ENCODE measurements at places on chromosomes 3 and 15.

DNA sequence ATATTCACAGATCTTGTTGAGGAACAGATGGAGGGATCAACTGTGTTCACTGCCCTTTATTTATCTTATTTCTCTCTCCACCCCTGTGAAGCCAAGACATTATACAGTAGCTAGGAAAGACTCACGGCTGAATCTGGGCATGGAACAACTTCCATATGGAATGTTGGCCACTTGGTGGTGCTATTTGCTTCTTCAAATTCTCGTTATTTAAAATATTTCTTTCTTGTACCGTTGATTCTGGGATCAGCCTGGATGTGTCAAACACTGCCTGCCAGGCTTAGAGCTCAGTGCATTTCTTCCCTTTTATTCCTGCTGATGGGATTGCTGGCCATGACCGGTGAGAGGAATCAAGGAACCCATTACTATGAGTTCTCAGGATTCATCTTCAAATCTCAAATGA, 17.5 kb upstream of the GASK1A start:
- peak; percentile 76 for DNase-seq

DNA sequence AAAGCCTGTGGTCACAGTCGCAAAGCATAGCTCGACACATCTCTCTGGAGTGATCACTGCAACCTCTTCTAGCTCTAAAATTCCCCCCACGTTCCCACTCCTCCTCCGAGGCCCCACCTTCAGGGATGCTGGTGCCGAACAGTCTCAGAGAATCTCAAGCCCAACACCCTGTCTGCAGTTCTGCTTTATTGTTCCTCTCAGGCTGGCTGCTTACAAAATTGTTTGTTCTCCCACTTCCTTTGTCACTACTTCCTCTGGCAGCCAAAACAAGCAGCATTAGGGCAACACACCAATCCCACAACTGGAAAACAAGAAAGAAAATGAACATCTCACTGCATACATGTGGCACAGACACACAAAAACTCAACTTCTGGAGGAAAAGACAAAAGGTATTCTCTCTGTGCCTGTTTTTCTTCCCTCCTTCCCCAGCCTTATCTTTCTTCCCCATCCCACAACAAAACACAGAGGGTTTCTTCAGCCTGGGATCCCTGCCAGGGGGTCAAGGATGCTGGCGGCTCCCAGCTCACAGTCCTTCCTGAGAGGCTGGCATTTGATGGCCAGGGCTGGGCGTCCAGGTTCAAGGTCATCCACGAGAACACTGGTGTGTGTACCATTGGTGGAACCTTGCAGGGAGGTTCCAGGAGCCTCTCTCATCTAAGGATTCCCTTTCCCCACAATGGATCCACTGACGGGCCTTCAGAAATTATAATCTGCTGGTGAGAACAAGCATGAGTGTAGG, 108.4 kb downstream of the TMCO5A start:
- DNase-seq, result no peak

- no peak for DNase-seq
These were observed 92.4 kb upstream of the HES1 start for GRCh38 chr3:194043516-194043915.

GRCh38 chr3:50786631-50787030, 111.9 kb downstream of the DOCK3 start:
- DNase-seq, result no peak

GRCh38 chr3:18334837-18335601, 90.1 kb downstream of the SATB1 start:
- no peak for DNase-seq

- no peak for DNase-seq
These were observed 51.5 kb downstream of the MYO1E start for GRCh38 chr15:59321000-59321689.

DNA sequence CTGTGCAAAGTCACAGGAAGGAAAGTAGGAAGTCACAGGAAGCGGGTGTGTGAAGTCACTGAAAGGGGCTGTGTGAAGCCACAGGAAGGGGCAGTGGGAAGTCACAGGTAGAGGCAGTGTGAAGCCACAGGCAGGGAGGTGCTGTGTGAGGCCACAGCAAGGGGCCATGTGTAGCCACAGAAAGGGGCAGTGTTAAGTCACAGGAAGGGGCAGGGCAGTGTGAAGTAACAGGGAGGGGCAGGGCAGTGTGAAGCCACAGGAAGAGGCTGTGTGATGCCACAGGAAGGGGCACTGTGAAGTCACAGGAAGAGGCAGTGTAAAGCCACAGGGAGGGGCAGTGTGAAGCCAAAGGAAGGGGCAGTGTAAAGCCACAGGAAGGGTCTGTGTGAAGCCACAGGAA, 36.5 kb downstream of the GASK1A start:
- DNase-seq, result no peak

DNA sequence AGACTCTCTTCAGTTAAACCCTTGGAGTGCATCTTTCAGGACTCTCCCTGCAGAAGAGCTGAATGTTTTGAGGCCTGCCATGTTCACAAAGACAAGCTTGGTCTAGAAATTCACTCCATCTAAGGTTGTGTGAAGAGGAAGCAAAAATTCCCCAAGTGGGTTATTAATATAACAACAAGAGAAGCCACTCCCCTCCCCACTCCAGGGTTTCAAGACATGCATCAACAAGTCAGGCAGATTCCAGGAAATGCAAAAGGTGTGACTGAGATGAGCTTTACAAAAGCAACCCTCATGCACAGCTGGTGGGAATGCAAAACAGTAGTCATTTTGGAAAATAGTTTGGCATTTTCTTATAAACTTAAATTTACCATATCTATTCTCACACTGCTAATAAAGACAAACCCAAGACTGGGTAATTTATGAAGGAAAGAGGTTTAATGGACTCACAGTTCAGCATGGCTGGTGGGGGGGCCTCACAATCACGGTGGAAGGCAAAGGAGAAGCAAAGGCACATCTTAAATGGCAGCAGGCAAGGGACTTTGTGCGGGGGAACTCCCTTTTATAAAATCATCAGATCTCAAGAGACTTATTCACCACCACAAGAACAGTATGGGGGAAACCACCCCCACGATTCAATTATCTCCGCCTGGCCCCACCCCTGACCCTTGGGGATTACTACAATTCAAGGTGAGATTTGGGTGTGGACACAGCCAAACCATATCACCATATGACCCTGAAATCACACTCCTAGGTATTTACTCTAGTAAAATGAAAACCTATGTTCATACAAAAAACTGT, 31.3 kb downstream of the TARS3 start:
- no peak for DNase-seq

- DNase-seq, result no peak
These were observed 2.9 kb upstream of the RAP2B start for GRCh38 chr3:153158961-153159735.

- DNase-seq, result no peak
These were observed 26.7 kb upstream of the MCF2L2 start for GRCh38 chr3:183455089-183455488.

DNA sequence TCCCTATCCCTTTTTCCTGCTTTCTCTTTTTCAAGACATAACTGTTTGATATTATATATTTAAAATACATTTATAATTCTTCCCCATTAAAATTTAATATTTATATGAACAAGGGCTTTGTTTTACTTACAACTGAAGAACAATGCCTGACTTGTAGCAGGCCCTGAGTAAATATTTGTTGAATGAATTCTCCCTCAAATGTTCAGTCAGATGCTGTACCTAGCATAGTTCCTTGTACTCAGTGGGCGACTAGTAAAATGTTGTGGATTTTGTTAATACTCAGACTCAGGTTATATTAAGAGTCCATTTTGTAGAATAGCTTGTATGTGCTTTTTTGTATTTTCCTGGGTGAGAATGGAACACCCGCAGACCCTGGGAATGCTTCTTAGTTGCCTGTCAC, 69.1 kb downstream of the SEC22A start:
- DNase-seq, result no peak

GRCh38 chr3:179083977-179084376, 12.4 kb upstream of the ZMAT3 start:
- DNase-seq, result no peak

DNA sequence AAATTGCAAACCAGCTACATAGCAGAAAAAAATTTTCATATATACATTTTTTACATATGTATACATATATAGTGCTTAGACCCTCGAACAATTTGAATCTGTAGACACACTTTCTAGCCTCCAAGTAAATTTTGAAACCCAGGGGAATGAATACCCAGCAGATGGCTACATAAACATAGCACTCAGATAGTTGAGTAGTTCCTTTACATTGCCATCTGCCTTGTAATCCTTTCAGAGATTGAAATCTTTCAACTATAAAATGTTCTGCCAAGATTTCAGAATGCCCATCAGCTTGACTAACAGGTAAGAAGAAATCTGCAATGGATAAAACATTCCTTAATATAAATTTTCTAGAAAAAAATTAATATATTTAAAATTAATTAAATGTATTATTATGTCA, 1333.5 kb upstream of the CADM2 start:
- no peak for DNase-seq

DNA sequence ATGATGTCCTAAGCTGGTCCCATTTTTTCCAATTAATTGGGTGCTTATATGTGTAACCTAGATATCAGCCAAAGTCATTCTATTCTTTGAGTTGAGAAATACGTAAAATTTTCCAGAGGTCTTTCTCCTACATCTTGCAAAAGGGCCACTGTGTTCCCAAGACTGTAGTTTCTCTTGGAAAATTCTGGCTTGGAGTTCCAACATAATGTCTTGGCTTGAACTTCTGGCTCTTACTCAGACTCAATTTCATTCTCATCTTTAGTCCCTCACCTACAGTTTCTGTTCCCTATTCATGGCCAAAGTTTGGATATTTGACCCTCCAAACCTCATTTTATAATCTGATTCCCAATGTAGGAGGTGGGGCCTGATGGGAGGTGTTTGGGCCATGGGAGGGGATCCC, 201.4 kb upstream of the ARHGEF26 start:
- DNase-seq, result no peak

DNA sequence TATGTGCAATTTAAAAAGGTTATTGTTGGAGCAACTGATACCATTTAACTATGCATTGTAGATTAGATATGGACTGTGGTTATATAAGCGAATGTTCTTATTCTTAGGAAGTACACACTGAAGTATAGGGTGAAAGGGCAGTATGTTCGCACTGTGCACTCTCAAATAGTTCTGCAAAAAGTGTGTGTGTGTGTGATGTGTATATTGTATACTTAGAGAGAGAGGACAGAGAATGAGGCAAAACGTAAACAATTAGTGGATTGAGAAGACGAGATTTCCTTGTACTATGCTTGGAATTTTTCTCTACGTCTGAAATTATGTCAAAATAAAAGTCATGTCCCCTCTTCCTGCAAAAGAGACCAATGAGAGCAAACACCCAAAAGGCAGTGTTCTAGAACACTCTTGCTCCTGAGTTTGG, 30.4 kb downstream of the LSM3 start:
- no peak for DNase-seq

GRCh38 chr15:73318463-73319351, 50.1 kb downstream of the HCN4 start:
- DNase-seq, result peak; percentile 85

- no peak for DNase-seq
These were observed 93.3 kb upstream of the SLC4A7 start for GRCh38 chr3:27577504-27577903.

DNA sequence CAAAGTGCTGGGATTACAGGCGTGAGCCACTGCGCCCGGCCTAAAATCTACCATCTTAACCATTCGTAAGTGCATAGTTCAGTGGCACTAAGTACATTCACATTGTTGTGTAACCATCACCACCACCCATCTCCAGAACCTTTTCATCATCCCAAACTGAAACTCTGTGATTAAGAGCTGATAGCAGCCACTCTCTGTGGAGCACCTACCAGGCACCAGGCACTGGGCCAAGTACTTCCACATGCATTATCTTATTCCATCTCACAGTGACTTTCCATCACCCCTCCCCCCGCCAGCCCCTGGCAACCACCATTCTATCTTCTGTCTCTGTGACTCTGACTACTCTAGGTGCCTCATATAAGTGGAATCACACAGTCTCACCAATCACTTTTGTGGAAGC, 2.3 kb upstream of the INSYN1 start:
- DNase-seq, result no peak

DNA sequence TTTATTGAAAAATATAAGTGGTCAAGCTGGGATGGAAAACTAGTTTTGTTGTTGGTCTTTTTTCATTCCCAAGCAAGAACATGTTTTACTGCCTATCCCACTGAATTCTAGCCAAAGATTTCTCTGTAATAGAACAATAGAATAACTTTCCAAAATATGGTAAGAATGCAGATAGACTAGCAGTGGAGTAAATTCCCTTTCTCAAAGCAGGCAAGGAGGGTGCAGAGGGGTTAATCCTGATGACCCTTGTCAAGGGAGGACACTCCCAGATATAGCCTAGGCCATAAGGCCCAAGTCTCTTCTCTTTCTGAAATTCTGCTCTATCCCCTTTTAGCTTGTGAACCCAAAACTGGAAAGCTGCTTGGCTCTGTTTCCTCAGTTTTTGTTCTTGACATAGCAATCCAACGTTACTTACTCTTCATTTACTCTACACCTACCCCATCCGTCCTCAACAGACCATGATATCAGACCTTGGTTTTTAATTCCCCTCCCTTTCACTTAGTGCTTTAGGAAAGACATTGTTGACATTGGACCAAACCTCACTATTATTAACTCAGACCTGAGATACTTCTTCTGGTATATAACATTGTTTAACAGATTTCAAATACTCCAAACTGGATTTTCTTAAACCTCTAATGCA, 453.6 kb upstream of the THBS1 start:
- no peak for DNase-seq

DNA sequence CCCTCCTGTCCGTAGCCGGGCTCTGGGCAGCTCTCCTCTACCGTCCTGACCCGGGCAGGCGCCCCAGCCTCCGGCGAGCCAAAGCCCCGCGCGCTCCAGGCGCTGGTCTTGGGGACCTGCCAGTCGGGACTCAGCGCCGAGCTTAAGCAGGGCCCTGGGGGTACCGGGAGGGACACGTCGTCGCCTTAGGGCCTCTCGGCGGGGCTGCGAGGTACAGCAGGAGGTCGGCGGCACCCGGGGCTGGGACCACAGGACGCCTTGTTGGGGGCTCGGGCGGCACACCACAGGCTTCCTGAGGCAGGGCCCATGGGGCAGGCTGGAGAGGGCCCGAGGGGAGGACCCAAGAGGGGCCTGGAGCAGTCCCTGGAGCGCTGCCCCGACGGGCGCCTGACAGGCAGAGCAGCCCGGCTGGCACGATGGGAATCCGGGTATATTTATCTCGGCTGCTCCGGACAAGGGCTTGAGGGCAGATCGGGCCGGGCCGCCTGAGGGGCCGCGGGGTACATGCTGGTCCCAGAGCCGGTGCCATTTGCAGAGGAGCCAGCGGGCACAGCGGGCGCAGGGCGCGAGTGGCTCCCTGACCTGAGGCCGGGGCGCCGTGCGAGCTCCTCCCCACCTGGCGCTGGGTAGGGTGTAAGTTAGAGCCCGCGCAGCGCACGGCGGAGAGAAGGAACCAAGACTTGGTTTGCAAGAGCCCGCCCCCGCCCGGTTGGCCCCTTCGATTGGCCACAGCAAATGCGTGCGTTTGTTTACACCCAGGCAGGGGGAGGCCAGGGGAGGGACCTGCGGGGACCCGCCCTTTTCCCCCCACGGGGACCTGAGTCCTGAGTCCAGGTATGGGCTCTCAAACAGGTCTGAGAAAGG, 574 bp downstream of the SLC38A3 start:
- peak; percentile 84 for DNase-seq

- no peak for DNase-seq
These were observed 230.5 kb upstream of the AGTR1 start for GRCh38 chr3:148466980-148467740.

GRCh38 chr3:64152086-64152485, 73.2 kb downstream of the PRICKLE2 start:
- no peak for DNase-seq

Data from retina (tissue), 1 donor.